Activated naive CD8-positive, alpha-beta T cell treated with anti-CD3 and anti-CD28 coated beads, Interleukin-2, amount 10 ng/mL, durations not matched to agents 7 days and 5 days (primary cell): ENCODE measurements at places on chromosomes 4 and X.

DNA sequence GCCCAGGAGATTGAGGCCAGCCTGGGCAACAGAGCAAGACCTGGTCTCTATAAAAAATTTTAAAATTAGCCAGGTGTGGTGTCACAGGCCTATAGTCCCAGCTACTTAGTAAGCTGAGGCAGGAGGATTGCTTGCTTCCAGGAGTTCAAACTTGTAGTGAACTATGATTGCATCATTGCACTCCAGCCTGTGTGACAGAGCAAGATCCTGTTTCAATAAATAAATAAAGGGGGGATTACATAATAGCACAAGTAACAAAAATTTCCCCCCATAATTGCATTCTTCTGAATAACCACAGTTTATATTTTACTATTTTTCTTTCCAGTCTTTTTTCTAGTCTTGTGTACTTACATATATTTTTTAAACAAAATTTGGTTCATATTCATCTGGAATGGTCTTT lies 135.6 kb downstream of the CHIC2 start:
- DNase-seq, result no peak

GRCh38 chrX:153879741-153880439 lies 6.1 kb downstream of the L1CAM start:
- DNase-seq, result no peak

- DNase-seq, result peak; percentile 79
Measured at GRCh38 chrX:136909119-136909705, 28.7 kb upstream of the RBMX start.

GRCh38 chrX:77453190-77453589 lies 6.0 kb downstream of the FGF16 start:
- no peak for DNase-seq

GRCh38 chr4:57037982-57038604 lies 59.4 kb downstream of the POLR2B start:
- peak; percentile 34 for DNase-seq

GRCh38 chr4:168844353-168845049 lies 165.6 kb downstream of the CBR4 start:
- DNase-seq, result no peak

DNA sequence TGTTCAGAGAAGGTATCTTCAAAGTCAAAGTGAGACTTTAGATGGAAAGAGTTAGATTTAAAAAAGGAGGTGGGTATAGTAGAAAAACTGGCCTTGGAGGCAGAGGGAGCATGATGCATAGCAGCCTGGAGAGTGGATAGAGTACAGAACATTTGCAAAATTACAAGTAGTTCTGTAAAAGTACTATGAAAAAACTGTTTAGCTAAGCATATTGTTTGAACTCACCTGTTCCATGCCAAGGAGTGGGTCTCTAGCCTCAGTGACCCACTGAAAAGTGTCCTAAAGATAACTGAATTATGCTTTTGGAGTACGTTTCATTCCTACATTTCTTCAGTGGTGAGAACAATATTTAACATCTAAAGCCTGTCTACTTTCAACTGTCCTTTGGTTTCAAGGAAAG lies 218.9 kb downstream of the NAP1L3 start:
- DNase-seq, result no peak

DNA sequence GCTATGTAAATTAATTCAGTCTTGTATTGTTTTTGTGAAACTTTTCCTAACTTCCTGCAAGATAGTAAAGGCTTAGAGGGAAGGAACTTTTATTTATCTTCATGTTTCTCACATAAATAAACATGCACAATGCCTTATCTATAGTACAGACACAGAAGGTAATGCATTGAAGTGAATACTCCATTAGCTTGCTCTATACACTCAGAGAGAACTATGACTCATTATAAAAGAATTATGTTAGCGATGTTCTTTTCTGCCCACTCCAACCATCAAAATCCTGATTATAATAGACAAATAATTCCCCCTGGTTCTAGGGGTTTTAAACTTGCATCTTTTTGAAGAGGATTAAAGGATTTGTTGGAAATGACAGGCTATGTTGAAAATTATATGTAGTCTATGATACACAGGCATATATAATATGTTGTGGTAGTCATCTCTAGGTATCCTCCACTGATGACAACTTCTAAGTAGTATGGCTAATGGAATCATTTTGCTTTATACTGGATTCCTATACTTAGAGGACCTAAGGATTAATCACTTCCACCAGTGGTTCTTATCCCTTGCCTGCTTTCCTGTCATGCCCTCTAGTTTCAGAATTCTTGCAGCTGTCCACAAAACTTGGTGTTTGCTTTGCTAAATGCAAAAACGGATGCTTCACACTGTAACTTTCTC lies 115.7 kb downstream of the NDST4 start:
- no peak for DNase-seq
